NCI-H2081 treated with DMSO at 0.1 percent for 48 hours (cell line): ENCODE measurements at places on chromosomes 13 and 19.

- no peak for DNase-seq
These were observed 7.0 kb downstream of the CUL4A start for GRCh38 chr13:113216254-113217048.

DNA sequence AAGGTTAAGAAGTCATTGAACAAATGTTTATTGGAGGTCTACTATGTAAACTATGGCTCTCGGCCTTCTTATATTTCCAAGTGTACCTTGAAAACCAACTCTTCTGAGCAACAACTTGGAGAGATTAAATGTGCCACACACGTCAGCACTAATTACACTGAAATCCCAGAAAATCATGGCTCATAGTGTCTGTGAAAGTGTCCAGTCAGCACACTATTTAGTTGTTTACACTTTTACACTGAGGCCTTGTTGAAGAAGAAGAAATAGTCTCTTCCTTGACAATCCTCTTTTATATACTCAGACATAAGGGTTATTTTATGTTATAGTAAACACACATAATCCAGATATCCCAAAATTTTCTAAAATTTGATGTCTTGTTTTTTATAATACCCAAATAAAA, 30.9 kb upstream of the NBEA start:
- no peak for DNase-seq

GRCh38 chr19:3284759-3285646, 60.5 kb downstream of the CELF5 start:
- no peak for DNase-seq

DNA sequence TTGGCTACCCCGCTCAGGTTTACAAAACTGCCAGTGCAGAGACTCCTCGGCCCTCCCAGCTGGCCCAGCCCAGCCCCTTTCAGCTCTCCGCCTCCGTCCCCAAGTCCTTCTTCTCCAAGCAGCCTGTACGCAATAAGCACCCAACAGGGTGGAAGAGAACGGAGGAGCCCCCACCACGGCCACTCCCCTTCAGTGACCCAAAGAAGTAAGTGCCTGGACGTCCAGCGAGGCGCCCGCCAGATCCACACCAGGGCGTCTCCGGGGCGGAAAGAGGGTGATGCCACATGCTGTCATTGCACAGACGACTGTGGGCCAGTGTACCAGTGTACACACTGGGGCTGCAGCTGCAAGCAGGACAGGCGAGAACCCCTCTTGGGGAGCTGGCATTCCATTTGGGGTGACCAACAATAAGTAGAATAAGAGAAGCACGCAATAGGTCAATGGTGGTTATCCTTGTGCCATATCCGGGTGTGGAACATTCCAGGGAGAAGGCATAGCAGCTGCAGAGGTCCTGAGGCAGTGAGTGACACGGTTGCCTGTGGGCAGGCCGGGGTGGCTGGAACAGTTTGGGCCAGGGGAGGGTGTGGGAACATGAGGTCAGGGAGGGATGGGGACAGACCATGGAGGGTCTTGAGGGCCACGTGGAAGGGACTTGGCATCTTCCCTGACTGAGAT, 41.3 kb downstream of the DPF1 start:
- no peak for DNase-seq

DNA sequence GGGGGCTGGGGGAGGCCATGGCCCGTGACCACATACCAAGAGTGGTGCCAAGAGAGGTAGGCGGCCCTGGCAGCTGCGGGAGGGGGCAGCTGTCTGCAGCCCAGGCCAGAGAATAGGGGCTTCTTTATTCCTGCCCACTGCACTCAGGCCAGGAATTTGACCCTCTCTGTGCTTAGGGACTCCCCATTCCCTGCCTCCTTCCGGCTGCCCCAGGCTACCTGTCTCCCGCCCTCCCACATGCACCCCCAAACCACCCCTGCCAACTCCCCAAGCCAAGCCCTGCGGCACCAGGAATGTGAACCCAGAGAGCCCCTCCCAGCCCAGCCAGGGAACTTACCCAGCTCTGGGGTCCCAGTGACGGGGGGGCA, 687 bp downstream of the PLEKHA4 start:
- no peak for DNase-seq

GRCh38 chr13:91644806-91645205, 246.4 kb downstream of the GPC5 start:
- DNase-seq = no peak

GRCh38 chr19:29677001-29677817, 11.9 kb downstream of the PLEKHF1 start:
- no peak for DNase-seq

DNA sequence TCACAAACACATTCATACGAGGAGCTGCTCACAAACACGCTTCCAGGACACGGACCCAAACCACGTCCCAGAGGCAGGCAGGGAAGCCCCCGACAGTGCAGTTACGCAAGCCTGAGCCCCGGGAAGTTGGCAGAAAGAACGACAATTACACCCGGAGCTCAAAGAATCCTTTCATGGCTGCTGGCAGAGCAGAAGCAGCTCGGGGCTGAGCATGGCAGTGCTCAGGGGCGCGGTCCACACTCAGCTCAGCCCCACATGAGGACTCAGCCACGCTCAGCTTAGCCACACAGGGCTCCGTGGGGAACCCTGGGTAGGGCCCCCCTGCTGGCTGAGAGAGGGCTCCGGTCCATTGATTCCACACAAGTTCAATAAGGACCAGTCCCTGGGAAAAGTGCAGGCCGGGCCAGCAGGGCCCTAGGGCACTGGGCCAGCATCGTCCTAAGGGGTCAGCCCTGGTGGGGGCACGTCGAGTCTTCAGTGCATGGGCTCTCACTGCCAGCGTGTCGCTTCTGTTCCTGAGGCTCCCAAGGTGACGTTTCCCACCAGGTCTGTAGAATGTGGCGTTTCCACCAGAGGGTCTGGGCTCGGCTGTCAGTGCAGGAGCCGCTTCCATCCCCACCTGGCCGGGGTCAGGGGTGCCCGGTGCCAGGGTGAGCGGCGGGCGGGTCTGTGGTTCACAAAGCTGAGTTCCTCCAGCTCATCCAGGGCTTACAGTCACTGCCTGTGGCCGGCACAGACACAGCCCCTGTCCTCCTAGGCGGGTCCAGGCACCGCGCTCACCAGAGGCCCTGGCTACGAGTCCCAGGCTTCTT, 23.1 kb downstream of the GAS6 start:
- no peak for DNase-seq

GRCh38 chr13:49731766-49732165, 40.5 kb upstream of the EBPL start:
- no peak for DNase-seq
